ENCODE measurements at places on chromosomes 6 and 20. TPM values are rescaled to one million over a fixed set of nuclear protein-coding genes. Genes with fewer than 3 reads are reported as not detected.

The TP53TG5 gene
- total RNA-seq: not detected

The ZNF334 gene
- 1.1 TPM for total RNA-seq

The PCSK2 gene
- total RNA-seq: not detected

The GPLD1 gene
- total RNA-seq: 0.14 TPM

The OPRL1 gene
- total RNA-seq: 0.88 TPM

The ZSCAN16 gene
- 2.2 TPM for total RNA-seq

The NRSN1 gene
- not detected for total RNA-seq

The NT5E gene
- 712 TPM for total RNA-seq

The C6orf132 gene
- total RNA-seq: 2.3 TPM

The SNAI1 gene
- total RNA-seq: 2.1 TPM

Measured in placental pericyte (primary cell).